ENCODE measurements at places on chromosomes 2 and 18.
A peak's percentile ranks its signal among the peaks of the same experiment; 100 is the strongest.

DNA sequence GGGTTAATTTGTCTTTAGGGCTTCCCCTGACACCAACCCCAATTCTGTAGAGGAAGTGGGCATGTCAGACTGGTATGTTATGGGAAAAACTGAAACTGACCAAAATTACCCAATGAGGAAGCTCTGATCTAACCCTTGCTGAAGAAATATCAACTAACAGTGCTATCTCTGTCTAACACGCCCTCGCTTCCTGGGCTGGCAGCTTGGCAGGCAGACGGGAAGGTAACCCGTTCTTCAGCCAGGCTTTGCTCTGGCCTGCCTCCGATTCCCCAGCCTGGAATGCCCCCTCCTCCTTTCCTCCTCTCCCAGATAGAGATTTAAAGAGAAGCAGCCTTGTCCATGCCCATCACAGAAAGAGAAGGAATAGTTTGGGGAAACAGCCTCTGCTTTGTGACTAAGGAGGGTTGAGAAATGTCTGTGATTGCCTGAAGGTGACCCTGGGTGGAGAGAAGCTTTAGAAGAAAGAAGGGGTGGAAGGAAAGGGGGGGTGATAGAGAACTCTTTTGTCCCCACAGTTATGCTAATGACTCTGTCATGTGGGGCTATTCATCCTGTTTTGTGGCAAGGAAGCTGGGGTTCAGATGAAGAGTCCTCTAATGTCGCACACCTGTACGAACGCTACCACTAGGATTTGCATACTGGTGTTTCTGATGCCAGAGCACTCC lies 15.4 kb downstream of the HK2 start:
- peak; percentile 21 for DNase-seq

GRCh38 chr2:134142903-134143302 lies 111.0 kb upstream of the MGAT5 start:
- DNase-seq = no peak

DNA sequence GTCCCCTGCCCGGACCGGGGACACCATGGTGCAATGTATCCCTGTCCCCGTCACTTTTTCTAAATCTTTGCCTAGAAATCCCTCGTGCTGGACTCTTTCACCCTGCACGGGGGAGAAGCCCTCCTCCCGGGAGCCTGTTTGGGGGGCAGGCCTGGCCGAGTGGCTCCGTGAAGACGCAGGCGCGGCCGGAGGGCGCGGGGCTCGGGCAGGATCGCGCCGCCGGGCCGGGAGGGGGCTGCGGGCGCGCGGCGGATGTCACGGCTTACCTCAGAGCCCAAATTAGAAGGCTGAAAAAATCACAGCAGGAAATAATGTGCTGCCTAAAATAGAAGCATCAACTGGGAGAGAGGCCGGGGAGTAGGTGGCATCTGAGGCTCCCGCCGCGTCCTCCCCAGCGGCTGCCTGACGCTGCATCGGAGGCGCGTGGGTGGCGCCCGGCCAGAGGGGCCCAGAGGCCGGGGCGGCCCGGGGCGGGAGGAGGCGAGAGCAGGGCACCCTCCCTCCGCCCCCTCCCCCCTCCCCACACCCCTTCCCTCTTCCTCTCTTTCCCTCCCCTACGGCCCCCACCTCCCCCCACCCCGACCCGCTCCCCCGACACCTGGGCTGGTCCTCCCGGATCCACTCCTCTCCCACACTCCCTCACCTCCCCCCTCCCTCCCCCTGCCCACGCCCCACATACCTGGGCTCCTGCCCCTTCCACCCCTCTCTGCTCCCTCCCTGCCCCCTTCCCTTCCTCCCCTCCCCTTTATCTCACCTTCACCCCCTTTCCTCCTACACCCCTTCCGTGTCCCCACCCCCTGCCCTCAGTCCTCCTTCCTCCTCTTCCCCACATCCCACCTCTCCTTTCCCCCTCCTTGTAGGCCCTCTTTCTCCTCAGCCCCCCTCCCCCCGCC lies 51.9 kb downstream of the SLC4A1AP start:
- no peak for DNase-seq

- peak; percentile 53 for DNase-seq
These were observed 16.6 kb downstream of the LRP2 start for GRCh38 chr2:169345486-169346437.

- no peak for DNase-seq
These were observed 139.8 kb upstream of the UBE2E3 start for GRCh38 chr2:180840641-180841040.

DNA sequence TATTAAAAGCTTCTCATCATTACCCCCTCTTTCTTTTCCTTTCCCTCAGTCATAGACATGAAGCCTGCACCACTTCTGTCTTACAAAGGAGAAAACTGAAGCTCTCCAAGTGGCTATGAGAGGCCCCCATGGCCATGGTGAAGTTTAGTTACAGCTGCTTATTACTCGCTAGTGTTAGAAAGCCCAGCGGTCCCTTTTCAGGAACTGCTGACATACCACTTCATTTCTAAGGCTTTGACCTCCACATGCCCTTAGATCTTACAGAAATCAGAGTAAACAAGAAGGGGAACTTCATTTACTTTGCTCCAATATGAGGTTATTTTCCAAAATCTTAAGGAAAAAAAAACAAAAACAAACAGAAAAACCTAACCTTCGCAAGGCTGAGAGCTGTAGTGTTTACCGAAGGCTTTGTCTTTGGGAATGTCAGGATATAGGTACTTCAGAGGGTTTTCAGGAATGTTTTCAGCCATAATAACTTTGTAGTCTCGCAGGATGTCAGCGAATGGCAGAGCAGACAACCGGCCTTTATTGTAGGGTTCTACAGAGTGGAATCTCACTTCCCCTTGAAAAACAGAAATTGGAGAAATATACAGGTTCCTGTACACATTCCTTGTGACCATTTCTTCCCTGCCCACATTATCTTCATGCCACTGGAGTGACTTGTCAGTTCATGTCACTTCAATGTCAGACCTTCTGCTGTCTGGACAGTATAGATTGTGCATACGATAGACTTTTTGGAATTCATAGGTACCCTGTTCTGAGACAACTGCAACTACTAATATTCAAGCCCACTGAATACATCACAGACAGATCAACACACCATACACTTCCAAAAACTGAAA lies 18.8 kb upstream of the STAT1 start:
- DNase-seq = no peak

GRCh38 chr18:2002151-2002550 lies 569.2 kb downstream of the METTL4 start:
- DNase-seq = no peak

Measured in hippocampal formation (tissue), 2 donors.